Brain pericyte (primary cell): ENCODE measurements at places on chromosomes 2 and 18.

GRCh38 chr2:120675460-120676130 lies 60.1 kb upstream of the GLI2 start:
- DNase-seq, result no peak

- DNase-seq, result peak; percentile 18
Measured at GRCh38 chr18:79068341-79068936, 755 bp upstream of the ATP9B start.

GRCh38 chr18:45935591-45936335 lies 31.4 kb downstream of the EPG5 start:
- DNase-seq, result no peak

- DNase-seq, result no peak
Measured at GRCh38 chr2:33426666-33427231, 49.7 kb upstream of the RASGRP3 start.

DNA sequence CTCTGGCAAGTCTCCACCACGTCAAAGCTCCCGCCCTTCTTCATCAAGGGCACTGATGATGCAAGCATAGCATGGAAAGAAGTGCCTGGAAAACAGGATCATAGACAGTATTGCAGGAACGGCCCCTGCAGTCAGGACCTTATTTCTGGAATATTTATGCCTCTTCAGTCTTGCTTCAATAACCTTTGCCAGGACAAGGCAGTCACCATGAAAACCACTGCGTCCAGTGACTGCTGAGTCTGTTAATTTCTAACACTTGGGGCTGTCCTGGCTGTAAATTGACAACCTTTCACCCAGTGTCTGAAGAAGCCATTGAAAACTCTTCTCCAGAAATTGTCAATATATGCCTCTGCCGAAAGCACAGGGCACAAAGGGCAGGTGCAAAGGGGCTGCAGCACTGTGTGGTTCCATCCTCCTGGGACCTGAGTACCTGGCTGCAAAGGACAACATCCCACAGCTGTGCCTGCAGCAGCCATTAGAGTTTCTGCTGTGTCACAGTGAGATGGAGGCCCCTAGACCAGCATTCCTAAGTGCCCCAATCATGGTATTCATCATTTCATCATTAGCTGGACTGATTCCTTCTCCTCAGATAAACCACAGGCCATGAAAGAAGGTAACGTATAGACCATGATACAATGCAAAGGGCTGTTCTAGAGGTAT lies 819.6 kb downstream of the RNF144A start:
- DNase-seq, result no peak

DNA sequence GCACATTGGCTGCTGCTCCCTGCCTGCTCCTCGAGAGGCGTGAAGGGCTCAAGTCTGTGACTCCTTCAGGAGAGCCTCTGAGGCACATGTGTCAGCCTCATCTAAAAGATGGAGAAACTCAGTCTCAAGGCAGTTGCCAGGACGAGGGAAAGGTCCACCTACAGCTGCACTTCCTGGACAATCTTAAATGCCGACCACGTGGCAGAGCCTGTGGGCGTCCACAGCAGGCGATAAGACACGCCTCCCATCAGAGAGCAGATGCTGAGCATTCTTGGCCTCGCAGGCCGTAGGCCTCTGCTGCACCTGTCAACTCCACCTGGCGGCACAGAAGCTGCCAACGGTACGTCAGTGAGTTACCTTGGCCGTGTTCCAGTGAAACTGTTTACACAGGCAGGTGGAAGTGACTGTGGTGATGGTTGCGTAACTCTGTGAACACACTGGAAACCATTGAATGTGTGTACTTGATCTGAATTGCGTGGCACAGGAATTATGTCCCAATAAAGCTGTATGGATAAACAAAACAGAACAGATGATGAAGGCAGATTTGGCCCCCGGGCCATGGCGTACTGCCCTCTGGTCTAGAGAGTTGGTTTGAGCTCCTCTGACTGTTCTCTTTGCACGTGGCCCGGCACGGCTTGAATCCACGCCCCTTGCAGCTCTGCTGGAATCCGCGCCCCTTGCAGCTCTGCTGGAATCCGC lies 114.5 kb downstream of the RNF144A start:
- no peak for DNase-seq

- no peak for DNase-seq
Measured at GRCh38 chr2:219748671-219749570, 121.5 kb downstream of the SLC4A3 start.

- no peak for DNase-seq
Measured at GRCh38 chr18:29849144-29849543, 1193.4 kb downstream of the DSC3 start.

DNA sequence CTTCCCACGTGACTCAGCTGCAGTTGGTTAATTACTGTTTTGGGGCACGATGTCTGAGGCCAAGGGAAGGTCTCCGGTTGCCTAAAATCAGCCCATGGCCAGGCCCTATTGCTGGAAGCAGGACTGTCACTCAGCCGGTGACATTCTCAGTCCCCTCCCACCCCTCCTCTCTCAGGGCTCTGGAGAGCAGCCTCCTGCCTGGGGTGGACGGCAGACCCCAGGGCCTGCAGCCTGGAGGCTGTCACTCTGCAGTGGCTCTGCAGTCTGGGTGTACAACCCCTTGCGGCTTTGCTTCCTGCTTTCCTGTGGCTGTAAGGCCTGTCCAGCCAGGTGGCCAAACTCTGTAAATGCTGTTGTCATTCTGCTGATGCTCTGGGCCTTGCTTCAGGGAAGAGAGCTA lies 32.8 kb downstream of the ZBTB7C start:
- DNase-seq, result no peak

DNA sequence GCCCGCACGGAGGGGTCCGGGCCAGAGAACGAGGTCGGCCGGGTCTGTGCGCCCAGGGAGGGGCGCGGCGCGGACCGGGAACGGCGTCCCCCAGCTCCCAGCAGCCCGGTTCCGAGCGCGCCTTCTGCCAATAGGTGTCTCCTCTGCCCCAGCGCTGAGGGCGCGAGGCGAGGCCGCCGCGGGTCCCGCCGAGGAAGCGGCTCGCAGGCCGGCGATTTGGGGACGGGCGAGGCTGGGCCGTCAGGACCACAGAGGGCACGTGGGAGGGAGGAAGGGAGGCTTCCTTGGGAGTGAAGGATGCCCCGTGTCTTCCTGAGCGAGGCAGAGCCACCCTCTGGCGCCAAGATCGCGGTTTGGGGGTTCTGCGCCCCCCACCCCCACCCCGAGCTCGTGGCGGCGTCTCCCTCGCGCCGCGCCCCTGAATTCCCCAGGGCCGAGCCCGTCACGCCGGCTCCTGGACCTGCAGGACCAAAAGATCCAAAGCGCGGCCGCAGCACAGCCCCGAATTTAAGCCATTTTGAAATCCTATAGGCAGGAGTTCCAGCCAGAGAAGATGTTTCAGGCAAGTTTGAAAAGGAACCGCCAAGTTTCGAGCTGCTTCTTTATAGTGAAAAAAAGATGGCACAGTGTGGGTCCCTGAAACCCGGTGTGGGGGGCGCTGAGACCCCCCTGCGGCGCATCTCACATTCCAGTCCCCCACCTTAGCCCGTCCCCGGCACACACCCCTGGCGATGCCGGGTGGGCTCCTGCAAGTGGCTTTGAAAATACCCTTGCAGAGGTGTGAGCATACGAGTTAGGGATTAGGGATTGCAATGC lies 909 bp downstream of the NFATC1 start:
- no peak for DNase-seq

- no peak for DNase-seq
Measured at GRCh38 chr18:6504605-6505497, 90.1 kb upstream of the L3MBTL4 start.

DNA sequence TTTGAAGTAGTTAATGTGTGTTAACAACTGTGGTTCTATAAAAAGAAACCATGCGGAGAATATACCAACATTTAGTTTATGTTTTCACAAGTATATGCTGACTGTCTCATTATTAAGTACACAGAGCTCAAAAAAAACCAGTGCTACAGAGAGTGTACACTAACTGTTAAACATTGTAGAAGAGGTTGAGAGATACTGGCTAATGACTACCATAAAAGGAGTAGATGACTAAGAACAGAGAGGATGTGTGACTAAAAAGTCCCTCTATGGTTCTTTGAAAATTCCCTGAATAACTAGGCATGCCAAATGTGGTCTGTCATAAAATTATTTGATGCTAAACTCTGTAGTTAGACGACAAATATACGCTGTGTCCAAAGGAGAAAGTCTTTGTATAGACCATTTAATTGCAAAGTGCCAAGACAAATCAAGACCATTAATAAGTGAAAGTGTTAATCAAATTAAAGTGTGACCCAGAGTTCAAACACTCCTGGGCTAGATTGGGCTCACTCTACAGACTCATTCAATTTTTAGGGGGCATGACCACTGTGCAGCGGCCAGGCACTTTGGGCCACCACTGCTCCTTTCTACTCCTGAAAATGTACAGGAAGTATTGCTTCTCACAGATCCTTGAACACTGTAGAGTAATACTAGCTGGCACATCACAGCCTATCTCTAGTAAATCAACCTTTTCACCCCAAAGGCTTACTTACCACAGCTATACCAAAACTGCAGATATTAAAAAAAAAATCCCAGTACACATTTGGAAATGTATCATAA lies 45.1 kb upstream of the SERTAD2 start:
- no peak for DNase-seq

DNA sequence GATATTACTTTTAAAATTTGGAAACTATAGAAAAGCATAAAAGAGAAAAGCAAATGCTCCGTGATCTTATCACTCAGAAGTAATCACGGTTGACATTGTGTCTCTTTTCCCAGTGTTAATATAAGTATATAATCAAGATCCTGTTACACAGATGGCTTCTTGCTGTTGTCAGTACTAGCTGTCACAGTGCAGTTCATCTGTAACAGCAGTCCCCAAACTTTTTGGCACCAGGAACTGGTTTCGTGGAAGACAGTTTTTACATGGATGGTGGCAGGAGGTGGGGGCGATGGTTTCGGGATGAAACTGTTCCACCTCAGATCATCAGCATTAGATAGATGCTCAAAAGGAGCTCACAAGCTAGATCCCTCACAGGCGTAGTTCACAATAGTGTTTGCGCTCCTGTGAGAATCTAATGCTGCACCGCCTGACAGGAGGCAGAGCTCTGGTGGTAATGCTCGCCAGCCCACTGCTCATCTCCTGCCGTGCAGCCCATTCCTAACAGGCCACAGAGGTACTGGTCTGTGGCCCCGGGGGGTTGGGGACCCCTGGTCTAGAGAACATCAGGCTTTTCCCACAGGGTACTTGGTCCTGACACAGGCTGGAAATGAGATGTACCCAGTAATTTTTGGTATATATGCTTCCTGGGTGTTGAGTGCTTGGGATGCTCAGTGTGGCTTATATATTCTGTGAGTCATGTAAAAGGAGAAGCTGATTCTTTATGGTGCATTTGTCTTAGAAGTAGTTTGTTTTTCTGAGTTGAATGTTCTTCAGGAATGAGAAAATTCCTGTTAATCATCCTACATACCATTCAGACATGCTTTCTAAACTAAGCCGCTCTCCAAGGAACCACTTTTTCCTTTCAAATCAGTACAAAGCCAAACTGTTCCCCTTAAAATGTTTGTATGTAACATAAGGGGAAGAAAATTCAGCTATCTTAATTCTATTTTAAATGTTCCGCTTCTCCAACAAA lies 121.8 kb downstream of the NCK2 start:
- DNase-seq, result no peak

DNA sequence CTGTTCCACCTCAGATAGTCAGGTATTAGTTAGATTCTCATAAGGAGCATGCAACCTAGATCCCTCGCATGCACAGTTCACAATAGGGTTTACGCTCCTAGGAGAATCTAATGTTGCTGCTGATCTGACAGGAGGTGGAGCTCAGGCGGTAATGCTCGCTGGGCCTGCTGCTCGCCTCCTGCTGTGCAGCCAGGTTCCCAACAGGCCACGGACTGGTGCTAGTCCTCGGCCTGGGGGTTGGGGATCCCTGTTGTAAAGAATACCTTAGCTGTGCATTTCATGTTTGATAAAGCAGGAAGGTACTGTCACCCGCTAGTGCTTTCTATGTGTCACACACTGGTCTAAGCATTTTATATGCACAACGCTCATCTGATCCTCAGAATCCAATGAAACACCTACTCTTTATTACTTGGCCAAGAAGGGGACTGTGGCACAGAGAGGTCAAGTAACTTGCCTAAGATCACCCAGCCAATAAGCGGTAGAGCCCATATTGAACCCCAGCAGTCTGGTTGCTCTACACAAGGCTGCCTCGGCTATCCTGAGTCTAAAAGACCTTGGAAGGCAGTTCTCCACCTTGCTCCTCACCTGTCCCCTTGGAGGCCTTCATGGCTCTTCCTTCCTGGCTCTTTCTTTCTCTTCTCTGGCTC lies 35.8 kb downstream of the SLC4A3 start:
- DNase-seq, result no peak

GRCh38 chr2:119252186-119253113 lies 28.8 kb downstream of the STEAP3 start:
- peak; percentile 89 for DNase-seq
